ENCODE measurements at places on chromosomes 1 and 21. TPM values are rescaled to one million over a fixed set of nuclear protein-coding genes. Genes with fewer than 3 reads are reported as not detected.

Gene AK4
- 18.3 TPM for total RNA-seq

GRCh38 chr21:33897739-33898138, 17.9 kb downstream of the ATP5PO start:
- no peak for DNase-seq

GRCh38 chr1:162028726-162029125, 5.1 kb upstream of the OLFML2B start:
- peak; percentile 41 for DNase-seq

DNA sequence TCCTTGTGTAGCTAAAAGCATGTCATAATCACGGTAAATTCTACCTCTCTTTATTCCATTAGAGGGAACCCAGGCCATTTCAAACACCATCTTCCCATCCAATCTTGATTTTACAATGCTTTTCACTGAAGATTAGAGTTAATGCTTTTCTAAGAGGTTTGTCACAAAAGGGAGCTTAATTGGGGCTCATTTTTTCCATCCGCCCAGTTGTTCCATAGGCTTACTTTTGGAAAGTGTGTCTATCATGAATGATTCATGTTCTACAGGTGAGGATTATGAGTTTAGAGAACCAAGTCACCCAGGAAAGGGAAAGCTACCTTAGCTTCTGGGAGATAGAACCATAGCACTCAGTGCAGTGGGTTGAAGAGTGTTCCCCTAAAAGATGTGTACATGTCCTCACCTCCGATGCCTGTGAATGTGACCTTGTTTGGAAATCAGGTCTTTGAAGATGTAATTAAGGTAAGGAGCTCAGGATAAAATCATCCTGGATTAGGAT, 286.9 kb upstream of the RUNX1 start:
- DNase-seq: no peak

Gene SEC16B
- total RNA-seq: 9.6 TPM

- peak; percentile 91 for DNase-seq
Measured at GRCh38 chr1:89725011-89725370, 92.1 kb downstream of the LRRC8C start.

- no peak for DNase-seq
Measured at GRCh38 chr1:110250008-110250407, 39.9 kb downstream of the KCNC4 start.

- no peak for DNase-seq
Measured at GRCh38 chr1:221069986-221070385, 190.7 kb downstream of the HLX start.

DNA sequence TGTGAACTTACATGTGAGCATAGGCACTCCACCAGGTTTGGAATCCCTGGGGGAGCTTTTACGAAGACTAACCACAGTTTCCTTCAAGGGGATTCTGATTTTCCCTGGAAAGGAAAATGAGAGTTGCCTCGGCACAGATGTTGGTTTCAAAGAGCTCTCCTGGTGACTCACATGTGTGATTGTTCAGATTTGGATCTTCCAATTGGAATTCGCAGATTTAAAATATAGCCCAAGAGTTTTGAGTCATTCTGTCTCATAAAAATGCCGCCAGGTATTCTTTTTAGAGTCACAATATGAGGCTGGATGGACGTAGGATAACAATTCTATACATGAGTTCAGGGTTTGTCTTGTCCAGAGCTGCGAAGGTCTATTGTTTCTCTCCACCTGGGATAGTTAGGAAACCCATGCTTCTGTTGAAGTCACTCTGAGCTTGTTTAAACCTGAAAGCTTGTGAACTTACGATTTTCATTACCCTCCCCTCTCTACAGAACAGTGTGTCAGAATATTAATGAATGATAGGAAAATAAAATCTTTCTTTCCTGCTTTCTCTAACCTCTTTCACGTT, 64.9 kb downstream of the TGFB2 start:
- DNase-seq: no peak

GRCh38 chr21:28770867-28771661, 221.6 kb downstream of the LTN1 start:
- no peak for DNase-seq

DNA sequence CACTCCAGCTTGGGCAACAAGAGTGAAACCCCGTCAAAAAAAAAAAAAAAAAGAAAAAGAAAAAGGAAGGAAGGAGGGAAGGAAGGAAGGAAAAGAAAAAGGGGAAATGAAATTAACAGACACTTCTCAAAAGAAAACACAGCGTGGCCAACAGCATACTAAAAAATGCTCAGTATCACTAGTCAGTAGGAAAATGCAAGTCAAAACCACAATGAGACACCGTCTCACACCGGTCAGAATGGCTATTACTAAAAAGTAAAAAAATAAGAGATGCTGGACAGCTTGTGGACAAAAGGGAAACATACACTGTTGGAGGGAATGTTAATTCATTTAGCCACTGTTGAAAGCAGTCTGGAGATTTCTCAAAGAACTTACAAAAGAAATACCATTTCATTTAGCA, 369.5 kb upstream of the BRINP3 start:
- no peak for DNase-seq

GRCh38 chr21:28805885-28806284, 186.8 kb downstream of the LTN1 start:
- no peak for DNase-seq

DNA sequence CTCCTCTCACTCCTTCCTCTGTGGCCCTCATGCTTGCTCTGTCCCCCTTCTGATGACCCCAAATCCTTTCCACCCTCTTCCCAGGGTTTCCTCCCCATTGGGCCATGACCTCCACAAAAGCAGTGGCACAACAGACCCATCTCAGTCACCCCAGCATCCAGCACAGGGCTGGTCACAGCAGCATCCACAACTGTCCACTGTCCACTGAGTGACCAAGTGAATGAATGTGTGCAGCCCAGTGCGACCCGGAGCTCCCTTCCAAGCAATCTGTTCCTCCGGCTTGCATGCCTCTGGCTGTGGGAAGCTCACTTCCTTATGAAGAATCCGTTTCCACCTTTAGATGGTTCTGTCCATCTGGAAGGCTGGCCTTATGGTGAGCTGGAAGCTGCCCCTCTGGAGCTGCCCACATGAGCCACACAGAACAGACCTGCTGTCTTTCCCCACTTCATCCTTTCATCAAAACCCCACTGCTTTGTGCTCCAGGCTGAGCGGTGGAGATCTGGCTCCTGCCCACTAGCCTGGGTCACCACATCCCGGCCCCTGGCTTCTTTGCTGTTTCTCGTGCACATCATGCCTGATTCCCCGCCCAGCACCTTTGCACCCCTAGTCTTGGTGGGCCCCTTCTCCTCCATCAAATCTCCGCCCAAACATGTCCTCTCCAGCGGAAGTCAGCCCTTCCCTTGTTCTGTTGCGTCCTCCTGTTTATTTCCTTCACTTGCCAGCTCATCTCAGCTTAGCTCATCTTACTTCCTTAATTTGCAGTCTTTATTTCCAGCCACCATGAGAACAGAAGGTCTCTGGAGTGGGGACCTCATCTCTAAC, 56.4 kb downstream of the EDN2 start:
- no peak for DNase-seq

Gene GIPC2
- total RNA-seq: 1.7 TPM

Gene FAM151A
- total RNA-seq: not detected
